Fibroblast of villous mesenchyme (primary cell): ENCODE measurements at places on chromosomes 7 and 10.

DNA sequence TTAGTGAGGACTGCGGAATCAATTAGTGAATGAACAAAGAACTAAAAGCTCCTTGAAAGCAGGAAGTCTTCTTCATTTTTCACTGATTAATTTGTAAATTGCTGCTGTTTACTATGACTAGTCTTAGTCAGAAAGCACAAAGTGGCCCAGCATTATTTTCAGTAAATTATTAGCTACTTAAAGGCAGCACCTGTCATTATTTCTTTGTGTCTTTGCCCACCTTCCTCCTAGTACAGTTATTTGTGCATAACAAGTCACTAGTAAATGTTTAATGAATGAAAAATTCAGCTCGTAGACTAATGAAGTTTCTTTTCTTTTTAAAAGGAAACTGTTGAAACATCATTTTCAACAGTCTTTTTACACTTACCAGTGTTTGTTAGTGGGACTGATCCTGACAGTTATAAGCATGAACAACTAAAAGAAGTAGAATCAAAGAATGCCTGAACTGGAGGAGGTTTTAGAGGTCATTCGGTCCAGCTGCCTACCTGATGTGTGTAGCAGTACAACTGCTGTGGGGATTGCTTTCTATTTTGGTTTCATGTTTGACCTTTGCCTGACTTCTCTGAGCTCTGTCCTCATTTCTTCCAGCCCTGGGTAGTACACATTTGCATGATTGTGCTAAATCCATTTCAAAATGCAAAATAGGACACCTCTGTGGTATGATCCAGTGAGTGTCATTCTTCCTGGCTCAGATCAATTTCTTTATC, 140.0 kb upstream of the PHYHIPL start:
- no peak for DNase-seq

GRCh38 chr10:130215931-130216231, 79.7 kb downstream of the GLRX3 start:
- no peak for DNase-seq

- DNase-seq: no peak
Observed at GRCh38 chr7:44667190-44667589, 60.8 kb downstream of the OGDH start.

GRCh38 chr10:31147210-31147608, 115.5 kb upstream of the ZNF438 start:
- peak; percentile 85 for DNase-seq

- DNase-seq: no peak
Observed at GRCh38 chr7:6590645-6591110, 857 bp downstream of the INTS15 start.

GRCh38 chr7:134710854-134711624, 64.4 kb downstream of the BPGM start:
- DNase-seq: peak; percentile 44

- no peak for DNase-seq
Observed at GRCh38 chr10:100045592-100045991, 35.8 kb upstream of the DNMBP start.

GRCh38 chr7:153657182-153657800, 394.9 kb upstream of the DPP6 start:
- no peak for DNase-seq

DNA sequence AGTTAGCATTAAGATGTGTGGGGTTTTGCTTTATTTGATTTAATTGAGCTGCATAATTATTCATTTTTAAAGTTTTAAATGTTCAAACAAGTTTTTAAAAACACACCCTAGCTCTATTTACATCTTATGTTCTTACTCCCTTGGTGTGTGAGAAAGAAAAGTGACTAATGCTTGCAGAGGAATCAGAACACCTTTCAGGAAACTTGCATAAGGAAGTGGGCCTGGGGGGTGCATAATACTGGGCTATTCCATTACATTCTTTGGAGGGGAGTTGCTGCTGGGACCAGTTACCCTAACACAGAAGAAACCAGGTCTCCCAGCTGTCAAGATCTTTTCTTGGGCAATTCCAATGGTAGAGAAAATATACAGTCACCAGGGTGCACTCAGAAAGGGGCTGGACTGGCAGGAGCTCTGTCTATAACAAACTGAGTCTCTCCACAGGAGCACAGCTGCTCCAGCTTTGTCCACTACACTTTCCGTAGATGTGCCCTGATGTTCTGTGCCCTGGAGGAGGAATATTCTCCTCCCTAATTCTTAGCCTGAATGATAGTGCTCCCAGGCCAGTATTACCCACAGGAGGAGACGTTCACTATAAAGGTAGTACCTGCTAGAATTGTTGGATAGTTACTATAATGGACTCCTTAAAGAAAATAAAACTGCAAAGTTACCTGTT, 304.2 kb downstream of the CDC14C start:
- no peak for DNase-seq

- no peak for DNase-seq
Observed at GRCh38 chr10:64555666-64556065, 1034.5 kb downstream of the REEP3 start.

GRCh38 chr7:102973096-102973802, 60.4 kb downstream of the LRRC17 start:
- DNase-seq: no peak

DNA sequence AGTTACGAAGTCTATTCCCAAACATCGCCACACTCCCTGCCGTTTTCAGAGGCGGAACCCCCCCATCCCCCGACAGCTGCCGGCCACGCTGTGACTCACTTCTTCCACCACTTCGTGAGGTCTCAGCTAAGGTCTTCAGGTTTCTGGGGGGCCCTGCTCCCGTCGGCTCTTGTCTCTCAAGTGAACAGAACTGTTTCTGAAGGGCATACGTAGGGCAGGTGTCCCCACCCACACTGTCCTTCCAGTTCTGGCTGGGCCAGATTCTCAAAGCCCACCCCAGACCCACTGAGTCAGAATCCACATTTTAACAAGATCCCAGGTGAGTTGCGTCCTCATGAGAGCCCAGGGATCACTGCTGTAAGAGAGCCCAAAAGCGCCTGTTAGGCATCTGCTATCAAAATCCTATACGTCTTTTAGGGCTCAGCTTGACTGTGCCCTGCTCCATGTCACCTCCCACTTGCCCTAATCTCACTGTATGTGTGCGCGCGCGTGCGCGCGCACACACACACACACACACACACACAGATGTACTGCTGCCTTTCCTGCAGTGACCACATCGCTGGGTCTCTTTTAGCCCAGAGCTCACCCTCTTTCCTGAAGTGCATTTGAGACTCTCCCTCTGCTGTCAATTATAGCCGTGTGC, 78.8 kb downstream of the PROSER2 start:
- peak; percentile 34 for DNase-seq

DNA sequence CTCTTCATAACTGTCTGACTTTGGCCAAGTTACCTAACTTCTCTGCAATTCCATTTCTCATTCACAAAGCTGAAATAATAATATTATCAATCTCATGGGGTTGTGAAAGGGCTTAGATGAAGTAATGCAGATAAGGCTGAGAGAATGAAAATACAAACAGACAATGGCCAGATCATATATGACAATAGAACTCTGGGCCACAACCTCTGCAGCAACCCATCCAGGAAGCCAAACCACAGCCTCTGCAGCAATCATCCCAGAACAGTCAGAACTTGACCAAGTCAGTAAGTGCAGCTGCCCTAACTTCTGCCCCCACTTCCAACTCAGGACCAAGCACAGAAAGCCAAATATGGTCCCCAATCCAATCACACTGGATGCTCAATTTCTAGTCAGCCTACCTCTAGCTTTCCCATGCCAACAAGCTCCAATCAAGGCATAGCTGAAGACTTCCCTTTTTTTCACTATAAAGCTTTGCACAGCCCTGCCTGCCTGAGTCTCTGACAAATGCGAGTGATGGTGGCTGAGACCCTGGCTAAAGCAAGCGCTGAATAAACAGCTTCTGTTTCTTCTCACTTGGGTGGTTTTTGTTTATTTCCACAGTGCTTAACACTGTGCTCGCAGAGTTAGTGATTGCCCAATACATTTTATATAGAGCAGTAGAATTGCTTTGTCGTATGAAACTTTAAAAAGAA, 34.8 kb upstream of the TNPO3 start:
- DNase-seq: peak; percentile 42

DNA sequence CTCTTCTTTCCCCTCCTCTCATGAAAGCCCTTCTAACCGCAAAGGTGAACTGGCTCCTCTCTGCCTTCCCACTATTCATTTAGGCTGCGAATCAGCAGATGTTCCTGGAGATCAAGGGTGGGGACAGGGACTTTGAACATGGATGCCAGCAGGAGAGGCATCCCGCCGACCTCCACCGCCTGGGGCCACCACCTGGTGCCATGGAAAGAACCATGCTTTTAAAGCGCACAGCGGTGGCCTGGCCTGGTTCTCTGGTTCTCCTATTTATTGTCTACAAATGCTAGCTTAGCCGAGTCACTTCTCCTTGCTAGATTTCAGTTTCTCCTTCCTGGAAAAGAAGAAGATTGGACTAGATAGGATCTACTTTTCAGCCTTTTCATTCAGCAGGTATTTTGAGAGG, 43.2 kb upstream of the KCNMA1 start:
- DNase-seq: no peak

DNA sequence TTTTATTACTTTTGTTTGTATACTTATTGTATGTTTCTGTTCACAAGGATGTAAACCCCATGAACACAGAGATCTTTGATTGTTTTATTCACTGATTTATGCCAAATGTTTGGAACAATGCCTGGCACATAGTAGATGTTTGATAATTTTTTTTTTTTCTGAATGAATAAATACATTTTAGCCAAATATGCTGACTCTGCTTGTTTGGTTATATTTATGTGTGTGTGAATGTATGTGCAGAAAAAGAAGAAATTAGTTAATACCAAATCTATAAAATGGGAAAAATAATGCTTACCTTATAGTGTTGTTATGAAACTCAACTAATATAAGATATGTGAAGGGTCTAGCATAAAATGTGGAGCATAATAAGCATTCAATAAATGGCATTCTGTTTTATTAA, 203.9 kb downstream of the MDFIC start:
- DNase-seq: no peak
